Stimulated activated CD8-positive, alpha-beta memory T cell treated with anti-CD3 and anti-CD28 coated beads, Interleukin-2, amount 100 ng/mL, for 1 hour (primary cell): ENCODE measurements at places on chromosomes 6 and 20.

- DNase-seq = no peak
Measured at GRCh38 chr6:127365874-127366273, 22.5 kb upstream of the ECHDC1 start.

- no peak for DNase-seq
Measured at GRCh38 chr6:101400326-101401135, 7.0 kb downstream of the GRIK2 start.

DNA sequence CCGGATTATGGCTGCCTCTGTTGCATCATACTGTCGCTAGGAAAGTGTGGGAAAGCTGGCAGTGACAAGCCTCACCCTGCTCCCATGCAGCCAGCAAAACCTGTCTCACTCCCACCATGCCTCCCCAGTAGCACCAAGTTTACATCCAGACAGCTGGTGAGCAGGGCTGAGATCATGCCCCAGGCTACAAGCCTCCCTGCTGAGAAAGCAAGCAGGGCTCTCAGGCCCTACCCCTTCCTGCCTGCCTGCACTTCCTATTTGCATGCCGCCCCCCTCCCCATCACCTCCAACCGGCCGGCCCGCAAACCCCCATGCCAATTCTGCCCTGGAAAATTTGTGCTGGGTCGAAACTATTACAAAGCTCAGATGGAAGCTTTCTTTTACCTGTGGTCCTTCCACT is 408.2 kb upstream of the FKBP1C start:
- DNase-seq = no peak

DNA sequence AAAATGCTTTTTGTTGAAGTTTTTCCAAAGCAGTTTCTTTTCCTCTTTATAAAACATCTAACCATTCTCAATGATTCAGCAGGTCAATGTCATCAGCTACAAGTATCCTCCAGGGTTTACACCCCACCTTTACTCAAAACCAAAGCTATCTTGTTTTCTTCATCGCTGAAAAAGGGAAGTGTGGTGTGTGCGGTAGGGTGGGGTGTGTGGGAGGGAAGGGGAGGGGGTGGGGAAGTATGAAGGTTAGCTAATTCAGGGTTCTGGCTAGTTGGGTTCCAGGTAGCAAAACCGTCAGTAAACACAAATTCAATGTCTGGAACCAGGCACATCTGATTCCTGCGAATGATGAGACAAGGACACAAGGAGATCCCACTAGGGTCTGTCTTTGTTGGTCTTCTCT is 189.6 kb downstream of the GJA10 start:
- DNase-seq = peak; percentile 12

- no peak for DNase-seq
Measured at GRCh38 chr6:39365281-39366074, 43.0 kb upstream of the KCNK16 start.

- DNase-seq = no peak
Measured at GRCh38 chr20:35088231-35089145, 4.1 kb downstream of the TRPC4AP start.

- DNase-seq = no peak
Measured at GRCh38 chr20:38055294-38055693, 21.7 kb downstream of the RPRD1B start.

- no peak for DNase-seq
Measured at GRCh38 chr20:57364451-57364850, 13.4 kb downstream of the RAE1 start.

- DNase-seq = no peak
Measured at GRCh38 chr6:113094779-113095178, 747.6 kb downstream of the RFPL4B start.

GRCh38 chr6:122839906-122840305 is 50.8 kb downstream of the SMPDL3A start:
- no peak for DNase-seq

DNA sequence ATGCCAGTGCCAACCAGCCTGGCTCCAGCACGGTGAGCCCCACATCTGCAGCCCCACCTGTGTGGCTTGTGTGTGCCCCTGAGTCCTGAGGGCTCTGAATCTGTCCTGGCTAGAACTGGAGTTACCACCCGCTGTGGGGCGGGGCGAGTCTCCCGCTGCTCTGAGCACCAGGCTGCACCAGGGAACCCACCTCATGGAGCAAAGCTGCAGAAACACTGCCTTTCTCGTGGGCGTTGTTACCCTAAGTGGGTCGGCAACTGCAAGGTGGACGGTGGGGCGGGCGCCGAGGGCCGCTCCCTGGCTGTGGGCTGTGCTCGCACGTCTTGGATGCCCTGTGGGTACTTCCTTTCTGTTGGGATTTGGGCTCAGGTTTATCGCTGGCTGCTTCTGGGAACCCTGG is 12.7 kb upstream of the ZBTB46 start:
- no peak for DNase-seq

GRCh38 chr20:14223806-14224205 is 113.6 kb downstream of the FLRT3 start:
- DNase-seq = no peak

DNA sequence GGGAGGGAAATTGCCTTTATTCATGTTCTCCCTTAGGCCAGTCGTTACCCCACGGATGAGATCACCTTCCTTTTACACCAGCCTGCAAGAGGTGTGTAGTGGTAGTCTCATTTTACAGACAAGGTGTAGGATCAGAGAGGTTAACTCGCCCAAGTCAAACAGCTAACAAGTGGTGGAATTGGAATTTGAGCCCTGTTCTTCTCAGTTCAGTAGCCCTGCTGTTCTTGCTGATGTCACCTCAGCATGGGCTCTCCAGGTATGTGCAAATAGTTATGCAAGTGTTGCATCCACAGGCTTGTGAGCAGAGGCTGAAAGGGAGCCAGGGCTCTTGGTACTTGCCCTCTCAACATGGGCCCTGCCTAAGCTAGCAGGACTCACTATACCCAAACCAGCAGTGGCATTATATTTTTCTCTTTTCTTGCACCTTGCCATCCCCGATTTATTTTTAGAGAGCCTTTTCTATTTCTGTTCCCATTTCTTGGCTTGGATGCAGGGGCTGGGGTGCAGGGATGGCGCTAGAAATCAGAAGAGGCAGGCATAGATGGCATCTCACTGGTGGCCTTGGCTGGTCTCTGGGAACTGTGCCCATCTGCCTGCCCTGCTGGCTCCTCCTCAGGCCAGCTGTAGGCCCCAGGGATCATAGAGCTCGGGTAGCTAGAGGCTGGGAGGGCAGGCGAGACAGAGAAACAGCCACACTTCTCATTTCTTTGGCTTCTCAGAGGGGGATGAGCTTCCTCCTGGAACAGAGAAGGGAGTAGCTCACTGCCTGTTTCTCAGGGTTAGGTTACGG is 18.2 kb downstream of the PPARD start:
- DNase-seq = no peak
